Stimulated activated CD4-positive, alpha-beta T cell treated with anti-CD3 and anti-CD28 coated beads, Interleukin-12 subunit alpha, Interleukin-12 subunit beta, amount 100 ng/mL, for 24 hours (primary cell): ENCODE measurements at places on chromosomes 3 and 15.

GRCh38 chr3:166190360-166190759, 353.1 kb upstream of the BCHE start:
- DNase-seq: no peak

GRCh38 chr3:11847607-11848006, 922 bp upstream of the TAMM41 start:
- DNase-seq: no peak

DNA sequence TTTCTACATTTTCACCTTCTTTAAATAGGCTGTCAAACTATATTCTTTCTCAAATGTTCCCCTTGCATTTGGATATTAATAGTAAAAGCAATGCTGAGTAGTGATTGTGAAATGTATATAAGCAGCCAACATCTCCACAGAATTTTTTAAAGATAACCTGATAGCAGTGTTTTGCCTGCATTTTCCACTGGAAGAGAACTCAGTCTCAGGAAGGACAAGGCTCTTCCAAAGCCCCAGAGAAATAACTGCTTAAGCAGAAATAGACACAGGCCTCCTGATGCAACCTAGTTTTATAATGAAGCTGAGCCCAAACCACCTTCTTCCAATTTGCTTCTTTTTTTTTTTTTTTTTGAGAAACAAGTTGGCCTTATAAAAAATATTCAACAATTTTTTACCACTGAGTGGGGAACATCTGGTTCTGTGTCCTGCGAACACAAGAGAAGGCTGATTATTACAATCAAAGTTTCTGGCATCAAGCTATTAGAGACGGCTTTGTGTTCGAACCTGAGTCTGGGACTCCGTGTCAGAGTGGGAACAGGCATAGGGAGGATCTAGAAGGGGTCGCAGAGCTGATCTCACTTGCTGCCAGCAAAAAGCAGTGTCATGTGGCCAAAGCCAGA, 332.5 kb upstream of the TBL1XR1 start:
- DNase-seq: no peak

DNA sequence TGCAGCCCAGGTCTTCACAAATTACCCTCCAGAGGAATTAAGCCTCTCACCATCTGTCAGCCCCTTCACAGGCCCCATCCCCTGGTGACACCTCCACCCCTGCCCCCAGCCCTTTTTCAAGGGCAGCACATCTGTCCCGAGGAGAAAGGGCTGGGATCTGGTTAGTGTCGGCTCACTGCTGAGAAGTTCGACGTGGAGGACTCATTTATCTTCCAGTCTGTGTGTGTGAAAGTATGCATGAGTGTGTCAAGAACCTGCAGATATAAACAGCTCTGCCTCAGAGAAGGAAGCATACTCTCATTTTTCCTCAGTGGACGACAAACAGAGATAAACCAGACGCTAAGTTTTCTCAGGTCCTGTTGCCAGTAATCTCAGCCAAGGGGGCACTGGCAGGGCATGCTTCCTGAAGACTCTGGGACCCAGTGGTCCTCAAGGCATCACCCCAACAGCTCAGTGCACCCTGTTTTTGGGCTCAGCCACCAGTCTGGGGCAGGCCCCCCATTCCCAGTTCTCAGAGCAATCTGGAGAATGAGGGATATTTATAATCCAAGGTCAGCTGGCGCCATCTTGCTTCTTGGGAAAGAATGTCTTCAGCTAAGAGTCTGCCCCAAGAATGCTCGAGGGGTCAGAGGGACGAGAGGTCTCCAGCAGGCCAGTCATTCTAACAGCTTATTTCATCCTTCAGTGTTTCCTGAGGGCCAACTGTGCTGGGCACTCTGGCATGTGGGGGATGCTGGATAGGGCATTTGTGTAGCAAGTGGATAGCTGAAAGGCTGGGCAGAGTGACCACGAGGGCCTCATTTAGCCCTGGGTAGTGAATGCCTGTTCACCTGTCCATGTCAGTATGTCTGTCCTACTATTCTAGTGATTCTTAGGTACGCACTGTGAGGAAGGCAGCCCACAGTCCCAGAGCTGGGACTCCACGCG, 73.6 kb downstream of the ADCY5 start:
- no peak for DNase-seq

GRCh38 chr3:150023239-150023636, 52.5 kb upstream of the PFN2 start:
- no peak for DNase-seq

GRCh38 chr3:154970797-154971196, 109.3 kb upstream of the MME start:
- no peak for DNase-seq

- DNase-seq: no peak
Measured at GRCh38 chr3:30245858-30246622, 360.4 kb upstream of the TGFBR2 start.

DNA sequence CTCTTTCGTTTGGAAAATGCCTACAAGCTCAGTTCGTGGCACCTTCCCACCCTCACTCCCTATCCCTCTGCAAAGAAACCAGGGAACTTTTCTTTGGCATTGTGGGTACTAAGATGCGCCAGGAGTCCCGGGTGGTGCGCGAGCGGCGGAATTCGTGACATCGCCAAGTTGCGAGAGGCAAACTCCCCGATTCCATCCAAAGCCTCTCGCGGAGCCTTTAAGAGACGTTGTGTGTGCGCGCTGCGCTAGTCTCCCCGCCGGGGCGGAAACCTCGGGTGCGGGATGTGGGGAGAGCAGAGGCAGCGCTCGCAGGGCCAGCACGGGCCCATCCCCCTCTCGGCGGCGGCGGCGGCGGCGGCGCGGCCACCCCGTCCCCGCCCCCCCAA, 443 bp upstream of the NR2F2 start:
- no peak for DNase-seq

DNA sequence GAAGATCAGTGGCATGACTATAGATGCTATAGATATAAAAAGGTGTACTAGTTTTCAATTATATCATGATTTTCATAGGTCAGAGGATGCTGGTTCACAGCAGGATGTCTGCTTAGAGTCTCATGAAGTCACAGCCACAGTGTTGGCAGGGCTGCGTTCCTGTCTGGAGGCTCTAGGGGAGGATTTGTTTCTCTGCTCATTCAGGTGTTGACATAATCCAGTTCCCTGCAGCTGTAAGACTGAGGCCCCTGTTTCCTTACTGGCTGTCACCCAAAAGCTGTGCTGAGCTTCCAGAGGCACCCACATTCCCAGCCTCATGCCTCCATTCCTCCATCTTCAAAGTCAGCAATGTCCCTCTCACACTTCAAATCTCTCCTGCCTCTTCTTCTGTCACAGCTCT, 170.7 kb downstream of the OCA2 start:
- DNase-seq: no peak

- no peak for DNase-seq
Measured at GRCh38 chr3:178226094-178226493, 310.1 kb upstream of the KCNMB2 start.

DNA sequence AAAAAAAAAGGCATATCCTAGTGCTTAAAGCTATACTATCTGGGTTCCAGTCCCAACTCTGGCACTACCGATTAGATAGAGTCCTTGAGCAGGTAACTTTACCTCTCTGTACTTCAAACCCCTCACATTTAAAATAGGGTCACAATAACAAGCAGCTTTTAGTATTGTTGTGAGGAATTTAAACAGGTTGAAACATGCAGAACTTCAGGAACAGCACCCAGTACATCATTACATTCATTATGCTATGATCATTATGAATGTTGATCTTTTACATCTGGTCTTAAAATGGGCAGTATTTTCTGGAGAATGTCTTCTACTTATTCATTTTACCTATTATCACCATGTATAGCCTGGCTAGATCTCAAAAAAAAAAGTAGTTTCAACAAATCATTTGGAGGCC, 176.1 kb upstream of the CCDC54 start:
- DNase-seq: no peak

- no peak for DNase-seq
Measured at GRCh38 chr15:80992006-80992405, 2.4 kb upstream of the MESD start.

DNA sequence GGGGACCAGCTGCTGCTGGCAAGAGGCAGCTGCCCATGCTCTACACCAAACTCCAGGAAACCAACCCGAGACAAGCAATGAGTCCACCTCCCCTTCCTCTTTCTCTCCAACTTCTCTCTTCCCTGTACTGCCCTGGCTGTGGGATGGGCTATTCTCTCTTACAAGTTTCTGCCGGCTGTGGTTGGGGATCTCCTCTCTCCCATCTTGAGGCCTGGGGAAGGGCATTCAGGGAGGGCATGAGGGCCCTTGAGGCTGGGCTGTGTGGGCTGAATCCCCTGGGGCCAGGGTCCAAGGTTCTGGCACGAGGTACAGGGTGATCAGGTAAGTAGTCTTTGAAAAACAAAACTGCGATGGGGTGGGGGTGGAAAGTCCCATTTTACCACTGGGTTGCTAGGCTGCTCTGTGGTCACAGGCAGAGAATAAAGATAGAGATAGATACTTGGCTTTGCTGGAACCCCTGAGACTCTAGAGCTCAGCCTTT, 32.3 kb upstream of the CTSH start:
- DNase-seq: no peak

DNA sequence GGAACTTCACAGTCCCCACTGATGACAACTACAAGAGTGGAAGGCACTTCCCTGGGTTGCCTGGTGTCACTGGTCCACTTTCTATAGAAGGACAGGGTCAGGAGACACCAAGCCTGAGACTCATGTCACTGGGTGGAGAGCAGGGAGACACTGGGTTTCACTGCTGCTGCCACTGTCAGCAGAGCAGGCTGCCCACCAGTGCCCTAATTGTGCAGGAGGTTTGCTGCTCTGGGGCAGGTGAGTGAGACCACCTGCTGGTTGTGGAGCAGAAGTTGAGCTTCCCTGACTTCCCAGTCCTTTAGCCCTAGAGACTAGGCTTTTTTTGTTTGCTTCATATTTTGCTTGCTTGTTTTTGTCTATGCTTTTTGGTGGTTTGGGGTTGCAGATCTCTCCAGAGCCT, 528.4 kb upstream of the RGMA start:
- no peak for DNase-seq

DNA sequence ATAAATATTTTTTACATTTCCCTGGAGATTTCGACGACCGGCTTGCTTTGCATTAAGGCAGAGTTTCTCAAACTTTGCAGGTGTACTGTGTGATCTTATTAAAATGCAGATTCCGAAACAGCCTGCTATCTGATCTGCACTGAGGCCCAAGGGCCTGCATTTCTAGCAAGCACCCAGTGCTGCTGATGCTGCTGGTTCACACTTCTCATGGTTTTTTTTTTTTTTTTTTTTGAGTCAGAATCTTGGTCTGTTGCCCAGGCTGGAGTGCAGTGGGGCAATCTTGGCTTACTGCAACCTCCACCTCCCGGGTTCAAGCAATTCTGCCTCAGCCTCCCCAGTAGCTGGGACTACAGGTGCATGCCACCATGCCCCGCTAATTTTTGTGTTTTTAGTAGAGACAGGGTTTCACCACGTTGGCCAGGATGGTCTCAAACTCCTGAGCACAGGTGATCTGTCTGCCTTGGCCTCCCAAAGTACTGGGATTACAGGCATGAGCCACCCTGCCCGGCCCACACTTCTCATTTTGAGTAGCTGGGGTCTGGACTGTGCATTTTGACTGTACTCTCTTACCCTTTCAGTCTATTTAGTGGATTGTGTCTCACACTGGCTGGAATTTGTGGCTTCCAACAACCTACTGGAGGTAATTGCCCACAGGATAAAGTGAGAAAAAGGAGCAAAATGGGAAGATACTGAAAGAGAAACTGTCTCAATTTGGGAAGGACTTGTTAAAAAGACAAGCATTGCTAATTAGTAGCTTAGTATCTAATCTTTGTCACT, 94.1 kb downstream of the ITPR1 start:
- no peak for DNase-seq
